GM23248 (cell line): ENCODE measurements at places on chromosomes 1 and 21.
A peak's percentile ranks its signal among the peaks of the same experiment; 100 is the strongest.

DNA sequence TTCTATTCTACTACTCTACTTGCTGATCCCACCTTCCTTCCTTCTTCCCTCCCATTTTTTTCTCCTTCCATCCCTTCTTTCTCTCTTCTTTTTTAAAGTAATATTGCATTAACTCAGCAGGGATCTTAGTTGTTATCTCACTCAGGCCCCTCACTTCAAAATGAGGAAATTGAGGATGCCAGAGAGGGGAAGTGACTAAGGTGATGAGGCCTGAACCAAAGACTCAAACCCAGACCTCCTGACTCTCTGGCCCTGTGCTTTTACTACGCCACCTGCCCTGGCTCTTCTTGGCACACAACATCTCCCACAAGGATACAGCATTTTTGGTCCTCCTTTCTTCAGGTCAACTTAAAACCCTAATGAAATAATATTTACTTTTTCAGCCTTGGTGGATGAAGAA, 151.7 kb upstream of the ZNF648 start:
- DNase-seq: no peak

GRCh38 chr1:177567393-177567792, 396.6 kb downstream of the BRINP2 start:
- DNase-seq: peak; percentile 41

GRCh38 chr1:184805667-184806295, 51.1 kb upstream of the EDEM3 start:
- peak; percentile 89 for DNase-seq

DNA sequence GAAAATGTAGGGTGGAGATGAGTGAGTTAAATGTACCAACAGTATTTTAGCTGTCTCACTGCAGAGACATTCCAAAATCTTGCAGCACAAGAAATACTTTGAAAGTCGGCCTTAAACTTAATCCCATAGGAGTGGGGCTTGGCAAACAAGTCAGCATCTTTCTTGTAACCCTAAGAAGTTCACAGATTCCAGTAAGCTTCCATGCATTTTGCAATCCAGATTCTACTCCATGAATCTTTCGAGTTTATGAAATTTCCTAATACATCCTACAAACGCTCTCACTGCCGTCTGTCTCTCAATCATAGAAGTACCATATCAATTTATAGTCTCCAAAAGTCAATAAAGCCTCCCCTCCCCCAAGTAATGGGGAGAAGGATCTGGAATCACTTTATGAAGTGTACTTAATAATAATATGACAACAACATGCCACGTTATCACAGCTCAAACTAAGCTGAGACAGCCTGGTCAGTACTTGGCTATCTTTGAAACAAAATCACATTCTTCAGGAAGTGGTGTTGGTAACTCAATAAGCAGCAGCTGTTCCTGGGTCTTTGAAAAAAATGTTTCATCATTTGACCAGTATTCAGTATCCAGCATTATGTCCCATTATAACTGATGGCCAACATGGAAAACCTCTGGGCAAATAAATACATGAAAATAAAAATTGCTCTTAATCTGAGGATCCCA, 317.4 kb upstream of the RUNX1 start:
- peak; percentile 85 for DNase-seq

GRCh38 chr21:9750341-9751086, 770.9 kb upstream of the TPTE start:
- no peak for DNase-seq

DNA sequence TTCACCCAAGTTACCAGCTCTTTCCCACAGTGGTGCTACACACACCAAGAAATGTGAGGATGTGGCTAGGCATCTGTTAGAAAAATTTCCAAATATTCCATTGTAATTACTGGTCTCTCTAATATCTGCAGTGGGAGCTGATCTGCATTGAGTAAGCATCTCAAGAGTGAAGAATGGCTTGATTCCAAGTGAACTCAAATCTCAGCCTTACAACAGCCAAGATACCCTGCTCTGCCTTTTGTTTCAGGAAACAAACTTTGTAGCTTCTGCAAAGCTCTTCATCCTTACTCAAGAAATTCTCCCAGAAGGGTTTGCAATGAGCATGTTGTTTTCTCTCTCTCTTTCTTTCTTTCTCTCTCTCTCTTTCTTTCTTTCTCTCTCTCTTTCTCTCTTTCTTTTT, 181.1 kb downstream of the FCRL5 start:
- DNase-seq: peak; percentile 19
